Stimulated activated CD4-positive, alpha-beta T cell treated with anti-CD3 and anti-CD28 coated beads, Interleukin-15, amount 100 ng/mL, for 1 hour (primary cell): ENCODE measurements at places on chromosomes 2 and 18.

DNA sequence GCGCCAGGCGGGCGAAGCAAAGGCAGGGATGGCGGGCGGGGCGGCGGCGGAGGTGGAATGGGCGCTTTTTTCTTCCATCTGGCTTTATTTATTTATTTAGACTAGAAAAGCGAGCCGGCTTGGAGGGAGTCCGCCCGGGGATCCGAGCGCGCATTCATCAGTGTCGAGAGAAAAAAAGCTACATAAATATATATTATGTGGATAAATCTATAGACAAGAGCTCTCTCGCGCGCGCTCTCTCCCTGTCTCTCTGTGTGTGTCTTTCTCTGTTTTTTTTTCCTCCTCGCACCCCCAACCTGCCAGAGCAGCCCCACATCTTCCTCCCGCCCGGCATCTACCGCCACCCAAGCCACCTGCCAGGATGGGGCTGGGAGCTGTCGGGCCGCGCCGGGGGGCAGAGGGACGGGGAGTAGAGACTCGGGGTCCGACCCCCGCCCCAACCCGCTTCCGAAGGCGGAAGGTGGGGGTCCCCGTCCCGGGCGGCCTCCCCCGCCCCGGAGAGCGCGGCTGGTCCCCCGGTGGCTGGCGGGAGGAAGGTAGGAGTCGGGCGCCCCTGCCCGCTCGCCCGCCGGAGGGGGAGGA, 972 bp upstream of the CELF4 start:
- no peak for DNase-seq

DNA sequence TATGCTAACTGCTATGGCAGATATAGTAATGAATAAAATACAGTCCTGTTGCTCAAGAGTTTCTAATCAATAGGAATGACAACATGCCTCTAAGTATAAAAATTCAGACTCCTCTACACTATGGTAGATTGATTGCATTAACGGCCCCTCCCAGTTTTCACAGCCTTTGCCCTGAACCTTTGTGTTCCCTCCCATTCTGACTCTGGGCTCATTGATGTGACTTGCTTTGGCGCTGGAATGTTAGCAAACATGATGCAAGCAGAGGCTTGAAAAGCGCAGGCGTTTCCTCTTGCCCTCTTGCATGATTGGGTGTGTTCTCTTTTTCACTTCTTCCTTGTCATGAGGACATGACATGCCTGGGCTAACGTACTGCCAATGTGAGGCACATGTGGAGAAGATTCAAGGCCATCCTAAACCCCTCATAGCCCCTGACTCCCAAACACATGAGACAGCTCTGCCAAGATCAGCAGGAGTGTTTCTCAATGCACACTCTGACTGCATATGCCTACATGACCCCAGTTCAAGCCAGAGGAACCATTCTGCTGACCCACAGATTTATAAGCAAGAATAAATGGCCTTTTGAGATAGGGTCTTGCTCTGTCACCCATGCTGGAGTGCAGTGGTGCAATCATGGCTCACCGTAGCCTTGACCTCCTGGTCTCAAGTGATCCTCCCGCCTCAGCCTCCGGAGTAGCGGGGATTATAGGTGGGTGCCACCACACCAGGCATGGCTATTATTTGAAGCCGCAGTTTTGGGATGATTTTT, 49.7 kb upstream of the CD28 start:
- no peak for DNase-seq

DNA sequence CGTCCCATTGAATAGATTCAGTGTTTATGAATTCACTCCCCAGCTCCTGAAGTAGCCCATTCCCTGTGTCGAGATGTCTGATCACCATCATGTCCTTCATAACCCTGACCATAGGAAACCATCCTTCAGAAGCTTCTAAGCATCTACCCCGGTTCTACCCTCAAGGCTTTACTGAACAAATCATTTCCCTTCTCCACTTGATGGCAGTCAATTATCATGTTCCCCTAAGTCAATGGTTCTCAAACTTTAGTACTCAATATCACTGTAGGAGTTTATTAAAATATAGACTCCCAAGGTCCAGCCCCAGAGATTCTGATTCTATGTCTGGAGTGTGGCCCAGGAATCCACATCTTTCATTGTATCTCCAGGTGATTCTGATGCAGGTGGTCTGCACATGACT, 228.4 kb upstream of the SP5 start:
- no peak for DNase-seq

GRCh38 chr2:143177096-143177786, 48.0 kb downstream of the ARHGAP15 start:
- no peak for DNase-seq

DNA sequence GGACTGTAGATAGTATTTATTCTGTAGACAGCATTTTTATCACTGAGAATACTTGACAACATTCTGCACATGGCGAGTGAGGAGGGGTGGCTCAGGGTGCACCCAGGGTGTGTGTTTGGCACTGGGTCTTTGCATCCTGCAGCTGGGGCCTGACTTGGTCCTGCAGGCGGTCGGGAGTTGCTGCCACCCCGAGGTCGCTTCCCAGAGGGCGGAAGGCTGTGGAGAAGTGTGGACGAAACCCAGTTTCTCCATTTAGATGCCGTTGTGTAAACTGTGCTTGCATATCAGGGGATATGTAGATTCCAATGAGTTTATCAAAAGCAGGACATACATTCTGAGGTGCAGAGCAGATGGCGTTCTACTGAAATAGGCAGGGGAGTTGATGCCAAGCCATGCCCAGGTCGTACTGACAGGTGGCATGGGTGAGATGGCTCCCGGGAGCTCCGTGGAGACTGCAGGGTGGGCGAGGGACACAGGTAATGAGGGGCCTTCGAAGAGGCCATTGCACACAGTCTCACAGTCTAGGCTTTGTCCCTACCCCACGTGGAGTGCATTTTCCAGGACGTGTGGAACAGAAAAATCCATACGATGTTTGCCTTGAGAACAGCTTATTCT, 74.5 kb downstream of the RTP5 start:
- no peak for DNase-seq

DNA sequence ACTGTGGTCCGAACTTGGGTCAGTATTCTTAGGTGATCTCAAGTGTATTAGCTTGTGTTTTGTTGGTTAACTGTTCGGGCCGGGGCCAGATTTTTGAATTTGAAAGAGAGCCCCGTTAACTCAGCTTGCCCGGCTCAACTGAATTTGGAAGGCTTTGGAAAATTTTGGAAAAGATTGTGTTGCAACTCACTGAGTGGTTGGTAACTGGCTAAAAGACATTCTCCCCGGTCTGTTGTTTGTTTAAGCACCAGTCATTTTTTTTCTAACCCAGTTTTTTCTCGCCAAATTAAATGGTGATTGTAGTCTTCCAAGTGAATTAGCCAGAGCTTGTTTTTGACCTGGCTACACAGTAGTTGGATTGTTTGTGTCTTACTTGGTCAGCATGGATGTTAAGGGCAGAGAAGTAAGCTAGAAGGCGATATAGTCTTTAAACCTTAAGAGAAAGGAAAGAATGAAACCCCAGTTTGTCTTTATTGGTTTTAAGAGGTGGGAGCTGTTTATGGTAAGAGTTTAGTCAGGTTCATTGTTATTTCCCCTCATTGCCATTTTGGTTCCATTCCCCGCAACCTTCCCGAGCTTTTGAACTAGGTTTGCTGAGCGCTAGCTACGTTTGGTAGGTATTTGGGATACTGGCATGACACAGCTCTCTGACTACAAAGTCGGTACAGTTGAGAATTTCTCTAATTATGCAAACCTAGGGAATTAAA, 2.4 kb downstream of the MAP4K4 start:
- no peak for DNase-seq

- no peak for DNase-seq
These were observed 18.8 kb downstream of the TMEM87B start for GRCh38 chr2:112073875-112074274.

GRCh38 chr2:239829326-239829725, 195.8 kb downstream of the NDUFA10 start:
- DNase-seq = no peak

- DNase-seq = no peak
These were observed 488.3 kb downstream of the CCDC85A start for GRCh38 chr2:56671973-56672569.
